ENCODE measurements at places on chromosomes 2 and 18.

- no peaks in the 10 kb centered on the region for H3K27me3 ChIP-seq
- H3K36me3 ChIP-seq, result peaks cover 7% of the 10 kb centered on the region
- no peaks in the 10 kb centered on the region for H3K4me1 ChIP-seq
- no peak for DNase-seq
- H3K27ac ChIP-seq, result no peak overlapping the region
Measured at GRCh38 chr2:235740821-235741220, 247.0 kb downstream of the AGAP1 start.

- no peak overlapping the region for H3K4me3 ChIP-seq
- H3K27me3 ChIP-seq, result no peaks in the 10 kb centered on the region
- H3K4me1 ChIP-seq, result peaks cover 7% of the 10 kb centered on the region
- no peak for DNase-seq
- peaks cover 4% of the 10 kb centered on the region for H3K36me3 ChIP-seq
Measured at GRCh38 chr2:235711527-235711926, 217.7 kb downstream of the AGAP1 start.

DNA sequence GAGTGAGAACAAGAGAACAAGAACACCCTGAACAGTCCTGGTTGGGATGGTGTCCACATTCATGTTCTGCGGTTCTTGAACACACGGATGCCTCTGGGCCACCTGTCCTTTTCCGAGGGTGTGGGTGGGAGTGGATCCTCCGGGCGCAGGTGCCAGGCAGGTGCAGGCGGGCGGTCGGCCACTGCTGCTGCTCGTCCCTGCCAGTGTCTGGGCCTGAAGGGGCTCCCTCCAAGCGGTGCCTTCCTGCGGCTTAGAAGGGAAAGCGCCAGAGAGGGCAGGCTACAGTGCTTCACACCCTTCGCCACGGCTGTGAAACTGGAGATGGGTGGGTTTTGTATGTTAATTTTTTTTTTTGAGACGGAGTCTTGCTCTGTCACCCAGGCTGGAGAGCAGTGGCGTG is 8.0 kb upstream of the D2HGDH start:
- no peaks in the 10 kb centered on the region for H3K27me3 ChIP-seq
- H3K27ac ChIP-seq, result no peak overlapping the region
- DNase-seq, result no peak
- H3K36me3 ChIP-seq, result peaks cover 29% of the 10 kb centered on the region

- H3K36me3 ChIP-seq, result no peaks in the 10 kb centered on the region
- H3K4me3 ChIP-seq, result no peak overlapping the region
- H3K27me3 ChIP-seq, result peaks cover 17% of the 10 kb centered on the region
- H3K4me1 ChIP-seq, result peaks cover 17% of the 10 kb centered on the region
- no peak for DNase-seq
Measured at GRCh38 chr2:238233625-238234024, 6.2 kb downstream of the HES6 start.

GRCh38 chr2:179861027-179861415 is 391 bp downstream of the ZNF385B start:
- H3K36me3 ChIP-seq, result no peaks in the 10 kb centered on the region
- peak; percentile 18 for DNase-seq
- H3K27me3 ChIP-seq, result peaks cover 19% of the 10 kb centered on the region
- H3K4me1 ChIP-seq, result peaks cover 14% of the 10 kb centered on the region

DNA sequence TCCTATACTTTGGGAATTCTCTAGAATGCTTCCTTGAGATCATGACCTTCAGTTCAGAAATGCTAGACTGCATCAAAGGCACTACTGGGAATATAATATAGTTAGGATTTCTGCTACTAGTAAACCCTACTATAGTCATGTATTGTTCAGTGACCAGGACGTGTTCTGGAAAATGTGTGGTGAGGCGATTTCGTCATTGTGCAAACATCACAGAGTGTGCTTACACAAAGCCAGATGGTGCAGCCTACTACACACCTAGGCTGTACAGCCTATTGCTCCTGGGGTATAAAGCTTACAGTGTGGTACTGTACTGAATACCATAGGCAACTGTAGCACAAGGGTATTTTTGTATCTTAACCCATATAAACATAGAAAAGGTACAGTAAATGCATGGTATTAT is 13.0 kb downstream of the CXCR4 start:
- no peaks in the 10 kb centered on the region for H3K27me3 ChIP-seq
- H3K27ac ChIP-seq, result no peak overlapping the region
- H3K36me3 ChIP-seq, result no peaks in the 10 kb centered on the region
- no peak overlapping the region for H3K4me3 ChIP-seq
- DNase-seq, result no peak
- H3K4me1 ChIP-seq, result no peaks in the 10 kb centered on the region

- H3K4me1 ChIP-seq, result peaks cover 4% of the 10 kb centered on the region
- no peak overlapping the region for H3K27ac ChIP-seq
- H3K27me3 ChIP-seq, result no peaks in the 10 kb centered on the region
- H3K36me3 ChIP-seq, result no peaks in the 10 kb centered on the region
- no peak for DNase-seq
Measured at GRCh38 chr2:66301022-66301766, 133.7 kb upstream of the MEIS1 start.

GRCh38 chr2:134459706-134460406 is 206.0 kb downstream of the MGAT5 start:
- no peaks in the 10 kb centered on the region for H3K36me3 ChIP-seq
- H3K27me3 ChIP-seq, result no peaks in the 10 kb centered on the region
- no peak overlapping the region for H3K4me3 ChIP-seq

GRCh38 chr18:55997151-55997561 is 409.2 kb upstream of the TCF4 start:
- H3K4me3 ChIP-seq, result no peak overlapping the region
- H3K4me1 ChIP-seq, result peaks cover 9% of the 10 kb centered on the region
- H3K36me3 ChIP-seq, result no peaks in the 10 kb centered on the region
- H3K27ac ChIP-seq, result no peak overlapping the region

DNA sequence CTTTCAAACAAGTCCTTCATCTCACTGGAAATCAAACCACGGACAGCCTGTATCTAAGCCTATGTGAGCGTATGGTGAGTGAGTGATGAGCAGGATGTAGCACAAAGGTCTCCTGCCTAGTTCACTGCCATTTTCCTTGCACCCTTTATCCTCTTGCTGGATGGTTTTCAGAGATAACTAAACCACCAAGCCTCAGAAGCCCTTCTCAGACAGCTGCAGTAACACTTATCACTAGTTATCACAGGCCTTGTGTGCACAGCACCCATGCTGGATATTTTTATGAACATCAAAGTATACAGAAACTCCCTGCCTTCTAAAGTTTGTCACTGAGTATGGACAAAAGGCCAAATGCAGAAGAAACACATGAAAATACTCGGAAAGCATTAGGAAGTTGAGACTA is 69.5 kb downstream of the C1D start:
- H3K27ac ChIP-seq, result no peak overlapping the region
- no peak for DNase-seq
- no peaks in the 10 kb centered on the region for H3K27me3 ChIP-seq
- no peaks in the 10 kb centered on the region for H3K36me3 ChIP-seq

DNA sequence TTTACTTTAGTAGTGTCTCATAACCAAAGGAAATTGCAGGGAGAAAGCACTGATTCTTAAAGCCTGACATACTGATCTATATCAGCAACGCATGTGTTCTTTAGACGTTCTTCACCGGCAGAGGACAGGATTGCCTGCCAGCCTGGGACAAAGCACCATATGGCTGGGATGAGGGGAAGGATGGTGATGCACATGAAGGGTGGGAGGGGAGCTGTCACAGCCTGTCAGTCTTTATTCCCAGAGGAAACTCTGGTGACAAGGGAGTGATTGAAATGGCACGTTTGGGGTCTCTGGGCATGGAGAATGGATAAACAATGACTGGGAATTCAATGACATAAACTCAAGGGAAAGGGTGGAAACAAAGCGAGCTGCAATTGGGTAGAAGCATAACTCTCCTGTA is 808.1 kb downstream of the DCC start:
- DNase-seq, result no peak
- no peak overlapping the region for H3K4me3 ChIP-seq
- H3K27me3 ChIP-seq, result no peaks in the 10 kb centered on the region
- no peak overlapping the region for H3K27ac ChIP-seq
- H3K4me1 ChIP-seq, result no peaks in the 10 kb centered on the region
- no peaks in the 10 kb centered on the region for H3K36me3 ChIP-seq

- no peaks in the 10 kb centered on the region for H3K27me3 ChIP-seq
- H3K36me3 ChIP-seq, result peaks cover 5% of the 10 kb centered on the region
- H3K27ac ChIP-seq, result no peak overlapping the region
- DNase-seq, result no peak
- peaks cover 8% of the 10 kb centered on the region for H3K4me1 ChIP-seq
- H3K4me3 ChIP-seq, result no peak overlapping the region
Measured at GRCh38 chr2:202378662-202379358, 2.7 kb downstream of the BMPR2 start.

- no peaks in the 10 kb centered on the region for H3K27me3 ChIP-seq
- no peaks in the 10 kb centered on the region for H3K36me3 ChIP-seq
- no peak for DNase-seq
- no peaks in the 10 kb centered on the region for H3K4me1 ChIP-seq
- no peak overlapping the region for H3K4me3 ChIP-seq
- no peak overlapping the region for H3K27ac ChIP-seq
Measured at GRCh38 chr2:49080681-49081080, 73.6 kb downstream of the FSHR start.

Data from trophoblast cell (in vitro differentiated cells and primary cell).